ENCODE measurements at places on chromosomes 6 and 20.

GRCh38 chr6:43263314-43264178 is 20.3 kb downstream of the TTBK1 start:
- DNase-seq = peak; percentile 73

- DNase-seq = no peak
Measured at GRCh38 chr6:167116838-167117228, 6.1 kb upstream of the CCR6 start.

- no peak for DNase-seq
Measured at GRCh38 chr6:45378334-45378926, 696 bp upstream of the SUPT3H start.

DNA sequence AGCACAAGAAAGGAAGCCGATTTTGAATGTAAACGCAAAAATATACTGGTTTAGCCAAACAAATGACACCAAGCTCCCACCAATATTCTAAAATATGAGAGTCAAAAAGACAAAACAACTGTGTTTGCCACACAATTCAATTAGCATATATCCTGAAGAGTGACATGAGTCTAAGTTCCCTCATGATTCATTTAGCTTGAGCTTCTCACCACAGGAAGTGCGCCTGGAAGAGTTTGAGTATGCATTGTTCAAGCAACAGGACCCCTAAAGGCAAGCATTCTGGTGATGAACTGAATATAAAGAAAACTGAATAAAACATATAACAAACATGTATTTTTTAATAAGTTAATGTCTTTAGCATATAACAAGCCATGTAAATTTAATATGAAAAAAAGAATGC is 115.2 kb upstream of the RUNX2 start:
- DNase-seq = peak; percentile 69

- DNase-seq = no peak
Measured at GRCh38 chr6:93580446-93580845, 161.1 kb upstream of the EPHA7 start.

DNA sequence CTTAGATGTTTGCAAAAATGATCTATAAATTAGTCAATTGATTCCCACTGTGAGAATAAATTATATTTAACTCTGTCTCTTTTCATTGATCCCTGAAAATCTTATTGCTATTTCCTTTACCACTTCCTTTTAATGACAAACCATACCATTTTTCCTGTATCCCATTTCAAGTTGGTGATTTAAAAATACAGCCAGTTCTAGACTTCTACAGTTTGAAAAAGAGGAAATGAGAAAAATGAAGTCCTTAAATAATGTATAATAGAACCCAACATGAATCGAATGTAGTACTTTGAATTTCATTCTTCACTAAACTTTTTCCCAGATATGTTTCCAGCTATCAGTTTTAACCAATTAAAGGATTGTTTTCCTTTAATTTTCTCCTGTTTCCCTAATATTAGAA is 29.5 kb upstream of the SDHAF4 start:
- DNase-seq = no peak

DNA sequence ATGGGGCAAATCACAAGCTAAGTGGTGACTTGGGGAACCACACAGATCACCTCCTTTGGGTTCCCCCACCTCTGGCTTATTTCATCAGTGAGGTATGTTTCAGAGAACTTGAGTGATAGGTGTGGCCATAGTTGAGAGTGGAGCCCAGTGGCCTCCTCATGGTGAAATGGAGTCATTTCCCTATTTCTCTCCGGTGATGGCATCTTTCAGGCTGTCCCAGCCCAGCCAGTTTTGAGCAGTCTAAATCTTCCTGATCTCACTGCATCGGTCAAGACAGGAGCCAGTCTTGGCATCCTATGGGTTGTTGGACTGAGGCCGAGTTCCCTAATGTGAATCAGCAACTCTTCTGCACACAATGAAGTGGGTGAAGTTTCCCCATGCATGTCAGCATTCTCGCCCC is 132.4 kb downstream of the EYA2 start:
- DNase-seq = no peak

- DNase-seq = no peak
Measured at GRCh38 chr20:63831646-63831992, 555 bp upstream of the ZBTB46 start.

DNA sequence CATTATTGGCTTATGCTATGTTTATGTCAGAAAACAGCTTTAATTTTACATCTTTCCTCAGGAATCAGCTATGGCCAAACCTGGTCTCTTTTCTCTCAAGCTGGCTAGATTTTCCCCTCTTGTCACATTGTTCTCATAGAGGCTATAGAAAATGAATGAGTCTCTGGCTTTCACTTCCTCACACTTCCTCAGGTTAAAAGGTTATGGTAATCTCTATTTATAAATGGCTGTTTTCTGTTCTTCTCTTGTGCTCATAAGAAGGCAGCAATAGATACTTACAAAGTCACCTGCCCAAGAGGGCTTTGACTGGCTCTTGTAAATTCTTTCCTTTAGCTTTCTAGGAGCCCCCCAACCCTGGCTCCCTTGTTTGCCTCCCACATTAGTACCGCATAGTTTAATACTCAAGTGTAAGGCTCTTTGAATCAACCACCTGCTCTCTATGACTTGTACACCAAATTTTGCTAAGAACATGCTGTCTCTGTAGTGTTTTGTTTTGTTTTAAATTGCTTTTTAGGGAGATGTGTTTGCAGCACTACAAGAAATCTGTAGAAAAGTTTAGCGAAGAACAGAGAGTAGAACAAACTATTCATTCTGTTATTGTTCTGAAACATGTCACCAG is 897.4 kb upstream of the CITED2 start:
- DNase-seq = no peak

DNA sequence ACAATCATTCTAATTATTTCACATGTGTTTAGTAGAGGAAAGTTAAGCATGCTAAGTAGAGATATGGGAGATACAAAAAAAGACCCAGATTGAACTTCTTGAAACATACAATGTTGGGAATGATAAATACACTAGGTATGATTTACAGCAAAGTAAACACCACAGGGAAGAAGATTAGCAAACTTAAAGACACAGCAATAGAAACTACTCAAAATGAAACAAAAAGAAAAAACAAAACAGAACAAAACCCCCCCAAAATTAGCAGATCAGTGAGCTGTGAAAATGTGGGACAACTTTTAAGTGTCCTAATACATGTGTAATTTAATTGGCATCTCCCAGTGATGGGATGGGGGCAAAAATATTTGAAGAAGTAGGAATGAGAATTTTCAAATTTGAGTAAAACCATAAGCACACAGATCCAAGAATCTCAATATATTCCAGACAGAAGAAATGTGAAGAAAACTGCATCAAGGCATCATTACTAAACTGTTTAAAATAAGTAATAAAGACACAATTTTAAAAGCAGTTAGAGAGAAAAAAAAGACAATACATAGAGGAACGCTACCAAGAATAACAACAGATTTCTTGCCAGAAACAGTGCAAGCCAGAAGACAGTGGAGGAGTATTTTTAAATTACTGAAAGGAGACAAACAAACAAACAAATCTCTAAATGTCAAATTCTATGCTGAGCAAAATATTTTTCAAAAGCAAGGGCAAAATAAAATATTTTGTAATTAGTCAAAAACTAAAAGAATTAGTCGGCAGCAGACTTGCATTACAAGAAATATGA is 473.7 kb downstream of the QKI start:
- no peak for DNase-seq

- peak; percentile 14 for DNase-seq
Measured at GRCh38 chr6:119978274-119978889, 628.8 kb upstream of the MAN1A1 start.

DNA sequence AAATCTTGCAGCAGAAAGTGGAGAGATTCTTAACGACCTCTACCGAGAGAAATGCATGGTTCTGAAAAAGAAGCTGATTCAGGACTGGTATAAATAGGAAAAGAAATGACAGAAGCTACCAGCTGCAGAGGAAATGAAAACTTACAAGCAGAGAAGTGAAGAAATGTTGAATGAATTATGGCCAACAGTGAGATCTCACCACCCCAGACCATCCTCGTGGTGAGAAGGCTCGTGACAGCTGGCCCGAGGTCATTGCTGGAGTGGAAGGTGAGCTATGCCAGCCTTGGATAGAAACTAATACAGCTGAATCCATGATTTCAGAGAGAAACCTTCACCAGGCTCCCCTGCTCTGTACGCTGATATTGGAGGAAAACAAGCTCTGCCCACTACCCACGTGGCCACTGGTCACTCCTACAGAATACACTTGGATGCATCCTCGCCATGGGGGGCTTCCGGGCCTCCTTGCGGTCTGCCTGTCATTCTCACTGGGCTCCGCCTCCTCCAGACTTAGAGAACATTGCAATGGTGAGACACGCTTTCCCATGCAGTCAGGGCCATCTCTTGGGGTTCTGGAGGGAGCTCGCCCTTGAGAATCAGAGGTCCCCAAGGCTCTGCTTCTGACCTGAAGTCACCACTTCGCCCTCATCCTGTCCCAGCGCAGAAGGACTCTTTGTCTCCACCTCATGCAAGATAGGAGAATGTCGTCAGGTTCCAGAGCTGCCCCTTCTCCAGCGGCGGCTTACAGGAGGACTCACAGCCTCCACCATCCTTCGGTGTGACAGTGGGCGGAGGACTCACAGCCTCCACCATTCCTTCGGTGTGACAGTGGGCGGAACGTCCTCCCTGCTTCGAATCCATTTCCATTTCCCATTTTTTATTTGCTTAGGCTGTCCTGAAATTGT is 10.6 kb upstream of the TUBB2B start:
- DNase-seq = peak; percentile 25

GRCh38 chr6:50249493-50249892 is 199.8 kb upstream of the DEFB112 start:
- peak; percentile 15 for DNase-seq

- DNase-seq = no peak
Measured at GRCh38 chr20:55974491-55975202, 30.7 kb downstream of the CBLN4 start.

DNA sequence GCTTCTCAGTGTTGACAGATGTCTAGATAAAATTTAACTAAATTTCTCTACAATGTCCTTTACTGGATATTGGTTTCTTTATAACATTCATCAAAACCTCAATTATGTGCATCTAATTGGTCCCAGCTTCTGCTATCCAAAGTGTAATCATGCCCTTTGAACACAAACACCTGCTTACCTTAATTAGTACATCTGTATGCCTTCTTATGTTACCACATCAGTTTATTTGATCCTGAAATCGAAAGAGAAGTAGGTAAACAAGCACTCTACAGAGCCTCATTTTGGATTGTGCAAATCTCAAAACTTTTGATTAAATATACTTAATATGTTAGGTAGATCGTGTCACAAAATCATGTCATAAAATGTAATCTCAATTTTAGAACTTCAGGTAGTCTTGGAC is 36.5 kb downstream of the TAB2 start:
- DNase-seq = no peak

- no peak for DNase-seq
Measured at GRCh38 chr6:130269969-130270635, 47.4 kb upstream of the SAMD3 start.

Data from M059J (cell line).